ENCODE measurements at places on chromosomes 5 and 9. TPM values are rescaled to one million over a fixed set of nuclear protein-coding genes. Genes with fewer than 3 reads are reported as not detected.

Gene C8G
- 1.1 TPM for total RNA-seq

Gene GRIN3A
- 0.81 TPM for total RNA-seq

Gene ANXA6
- total RNA-seq: 202 TPM

Gene C5orf52
- not detected for total RNA-seq

Gene NTMT1
- 66.7 TPM for total RNA-seq

Gene GARIN3
- total RNA-seq: not detected

Gene PCDHA12
- total RNA-seq: not detected

Gene CDKN2B-AS1
- total RNA-seq: not detected

DNA sequence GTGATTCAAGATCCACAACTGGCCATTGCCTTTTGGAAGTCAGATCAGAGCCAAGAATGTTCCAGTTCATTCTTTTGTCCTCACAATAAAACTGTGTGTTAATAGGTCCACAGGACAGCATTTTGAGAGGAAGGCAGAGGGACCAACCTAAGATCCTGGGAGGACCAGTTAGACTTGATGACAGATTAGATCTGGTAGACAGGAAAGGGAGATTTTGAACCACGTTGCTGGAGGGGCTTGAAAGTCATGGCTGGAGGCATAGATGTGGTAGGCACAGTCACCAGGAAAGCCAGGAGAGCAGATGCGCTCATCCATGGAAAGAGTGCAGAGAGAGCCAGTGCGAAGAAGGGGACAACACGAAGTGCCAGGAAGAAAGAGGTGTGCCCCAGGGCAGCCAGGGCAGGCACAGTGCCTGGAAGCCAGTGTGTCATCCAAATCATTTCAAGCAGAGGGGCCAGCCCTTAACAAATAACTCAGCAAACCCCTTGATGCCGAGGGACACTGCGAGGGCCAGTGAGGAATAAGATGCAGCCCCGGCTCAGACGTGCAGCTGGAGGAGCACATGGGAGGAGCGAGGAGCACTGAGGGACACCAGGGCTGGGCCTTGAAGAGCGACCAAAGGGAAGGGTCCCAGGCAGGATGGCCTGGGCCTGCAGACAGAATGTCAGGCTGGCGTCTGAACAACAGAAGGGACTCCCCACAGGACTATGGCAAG, 12.8 kb upstream of the SLC2A8 start:
- no peak for DNase-seq

DNA sequence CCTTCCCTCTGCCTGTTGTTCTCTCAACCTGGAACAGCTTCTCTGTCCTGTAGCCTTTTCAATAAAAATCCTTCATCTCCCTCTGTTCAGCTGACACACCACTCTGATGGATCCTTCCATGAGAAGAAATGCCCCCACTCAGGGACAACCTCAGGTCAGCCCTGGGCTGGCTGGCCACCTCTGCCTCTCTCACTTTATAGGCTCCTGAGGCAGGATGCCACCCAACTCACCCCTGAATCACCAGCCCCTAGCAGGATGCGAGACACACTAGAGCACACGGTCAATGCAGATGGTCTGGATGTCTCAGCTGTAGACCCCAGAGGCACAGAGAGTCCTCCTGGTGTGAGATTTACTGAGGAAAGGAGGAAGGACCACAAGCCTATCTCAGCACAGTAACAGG, 93.8 kb downstream of the GABBR2 start:
- DNase-seq: no peak

DNA sequence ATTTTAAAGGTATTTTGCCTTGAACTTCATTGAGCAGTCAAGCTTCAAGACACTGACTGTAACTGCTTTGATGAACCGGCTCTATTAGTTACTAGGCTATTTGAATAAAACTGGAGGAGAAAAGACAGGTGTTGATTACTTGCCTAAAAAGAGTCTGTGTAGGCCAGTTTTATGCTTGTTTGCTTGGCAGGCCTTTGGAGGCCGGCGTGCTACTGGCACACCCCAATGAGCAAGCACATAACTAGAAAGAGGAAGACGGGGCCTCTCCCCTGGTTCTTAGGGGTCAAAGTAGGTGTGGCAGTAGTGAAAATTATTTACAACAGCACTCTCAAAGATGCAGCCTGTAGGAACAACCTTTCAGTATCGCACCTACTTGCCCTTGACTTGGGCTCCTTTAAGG, 2.1 kb upstream of the ZFR start:
- DNase-seq: no peak

- no peak for DNase-seq
These were observed 5.7 kb upstream of the PCYOX1L start for GRCh38 chr5:149352169-149352568.

DNA sequence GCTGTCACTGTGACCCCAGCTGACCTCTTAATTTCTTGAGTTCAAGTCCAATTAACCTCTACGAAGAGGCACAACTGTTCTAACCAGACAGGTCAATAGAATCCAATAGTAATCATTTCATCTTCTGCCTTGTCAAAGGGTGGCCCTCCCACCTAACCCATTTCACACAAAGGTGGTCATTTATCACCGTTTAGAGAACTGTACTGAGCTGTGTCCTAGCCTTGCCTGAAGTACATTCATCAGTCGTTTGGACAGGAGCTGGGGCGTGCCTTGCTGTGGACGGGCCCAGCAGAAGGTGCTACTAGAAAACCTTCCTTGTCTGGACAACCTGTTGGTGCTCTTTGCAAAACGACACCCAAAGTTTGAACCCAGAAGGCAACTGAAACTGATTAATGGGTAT, 605.4 kb downstream of the ISL1 start:
- no peak for DNase-seq

GRCh38 chr5:68456756-68457217, 241.2 kb downstream of the PIK3R1 start:
- no peak for DNase-seq

GRCh38 chr9:124394596-124394995, 20.6 kb downstream of the PSMB7 start:
- DNase-seq: no peak

- DNase-seq: no peak
These were observed 122.9 kb upstream of the TAF11L2 start for GRCh38 chr5:17374973-17375742.

- DNase-seq: no peak
These were observed 63.6 kb downstream of the CCDC192 start for GRCh38 chr5:127766676-127767335.

DNA sequence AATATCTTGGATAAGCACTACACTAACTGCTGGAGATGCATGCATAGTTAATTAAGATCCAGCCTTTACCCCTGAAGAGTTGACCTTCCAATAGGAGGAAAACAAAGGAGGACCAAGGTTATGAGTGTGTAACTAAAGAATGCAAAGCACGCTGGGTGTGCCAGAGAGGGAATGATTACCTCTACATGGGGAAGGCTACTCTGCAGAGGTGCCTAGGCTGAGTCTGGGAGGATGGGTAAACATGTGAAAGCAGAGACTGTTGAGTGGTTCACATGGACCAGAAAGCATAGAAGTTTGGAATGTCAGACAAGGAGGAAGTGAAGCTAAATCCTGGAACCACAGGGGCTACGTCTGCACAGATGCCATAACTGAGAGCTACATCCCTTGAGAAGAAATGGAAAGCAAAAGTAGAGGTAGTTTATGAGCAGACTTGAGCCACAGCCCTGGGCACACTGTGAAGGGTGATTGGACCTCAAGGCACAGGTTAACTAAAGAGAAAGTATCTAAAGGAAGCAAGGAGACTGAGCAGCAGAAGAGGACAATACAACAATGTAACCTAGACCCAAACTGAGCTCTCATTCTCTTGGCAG, 176.2 kb downstream of the DENND1A start:
- DNase-seq: no peak

GRCh38 chr5:149011084-149011483, 51.8 kb downstream of the SH3TC2 start:
- DNase-seq: no peak

GRCh38 chr5:132663771-132664695, 6.1 kb downstream of the IL13 start:
- DNase-seq: no peak

- no peak for DNase-seq
These were observed 239.0 kb upstream of the ST8SIA4 start for GRCh38 chr5:101142102-101142501.

GRCh38 chr5:154583671-154584177, 105.7 kb upstream of the HAND1 start:
- no peak for DNase-seq

- DNase-seq: no peak
These were observed 49.5 kb downstream of the JAKMIP2 start for GRCh38 chr5:147733075-147733474.

DNA sequence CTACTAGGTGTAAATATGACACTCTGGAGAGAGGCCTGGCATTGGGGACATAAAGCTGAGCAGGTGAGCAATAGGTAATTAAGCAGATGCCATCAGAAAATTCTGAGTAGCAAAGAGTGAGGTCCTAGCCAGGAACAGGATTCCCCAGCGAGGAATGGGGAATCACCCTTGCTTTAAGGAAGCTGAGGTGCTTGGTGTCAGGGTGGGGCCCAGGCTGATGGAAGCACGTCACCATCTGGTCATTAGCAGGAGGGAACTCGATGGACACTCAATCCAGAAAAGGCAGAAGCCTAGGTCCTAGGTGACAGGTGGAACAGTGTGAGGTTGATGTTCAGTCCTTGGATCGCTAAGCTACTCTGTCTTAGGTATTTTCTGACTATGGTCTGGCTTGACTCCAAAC, 562.7 kb upstream of the DAP start:
- DNase-seq: no peak

DNA sequence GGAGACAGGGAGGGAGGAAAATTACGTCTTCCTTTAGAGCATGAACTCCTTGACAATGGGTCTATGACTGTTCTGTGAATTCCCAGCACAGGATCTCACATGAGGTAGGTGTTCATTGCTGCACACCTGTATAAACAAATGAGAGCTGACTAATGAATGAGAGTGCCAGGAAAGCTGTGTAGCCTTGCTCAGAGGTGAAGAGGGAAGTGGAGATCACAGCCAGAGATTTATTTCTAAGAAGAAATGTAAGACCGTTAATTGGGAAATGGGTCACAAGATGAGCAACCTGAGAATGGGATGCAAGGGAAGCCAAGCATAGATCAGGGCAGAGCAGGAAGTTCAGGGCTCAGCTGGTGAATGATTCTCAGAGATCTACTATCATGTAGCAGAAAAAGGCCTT, 295.1 kb downstream of the CDK5RAP2 start:
- no peak for DNase-seq

GRCh38 chr5:173329491-173330337, 1.5 kb upstream of the STC2 start:
- DNase-seq: no peak

- DNase-seq: no peak
These were observed 10.9 kb downstream of the AK1 start for GRCh38 chr9:127866535-127866934.

DNA sequence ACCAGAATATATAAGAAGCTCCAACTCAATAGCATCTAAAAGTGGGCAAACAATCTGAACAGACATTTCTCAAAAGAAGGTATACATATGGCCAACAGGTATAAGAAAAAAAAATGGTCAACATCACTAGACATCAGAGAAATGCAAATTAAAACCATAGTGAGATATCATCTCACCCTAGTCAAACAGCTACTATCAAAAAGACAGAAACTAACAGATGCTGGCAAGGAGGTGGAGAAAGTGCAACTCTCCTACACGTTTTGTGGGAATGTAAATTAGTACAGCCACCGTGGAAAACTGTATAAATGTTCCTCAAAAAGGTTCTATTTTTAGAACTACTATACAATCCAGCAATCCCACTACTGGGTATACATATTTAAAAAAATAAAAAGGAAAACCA, 199.9 kb upstream of the SMC2 start:
- DNase-seq: no peak

DNA sequence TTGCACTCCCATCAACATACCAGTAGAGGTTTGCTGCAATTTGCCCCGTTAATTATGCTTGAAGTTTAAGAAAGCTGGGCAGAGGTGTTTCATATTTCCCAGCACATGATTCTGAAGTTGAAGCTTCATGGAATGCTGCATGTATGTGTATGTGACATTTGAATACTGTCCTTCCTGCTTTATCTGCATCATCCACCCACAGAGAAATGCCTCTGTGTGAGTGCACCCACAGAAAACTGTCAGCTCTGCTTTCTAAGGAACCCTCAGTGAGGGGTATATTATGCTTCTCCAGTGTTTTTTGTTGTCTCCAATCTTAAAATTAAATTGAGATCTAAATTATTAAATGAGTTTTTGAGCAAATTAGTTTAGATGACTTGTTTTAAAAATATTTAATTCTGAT, 358.1 kb upstream of the PIK3R1 start:
- no peak for DNase-seq

GRCh38 chr5:54663866-54664265, 146.3 kb downstream of the SNX18 start:
- DNase-seq: peak; percentile 49

- DNase-seq: no peak
These were observed 11.1 kb downstream of the IL33 start for GRCh38 chr9:6226696-6227095.

DNA sequence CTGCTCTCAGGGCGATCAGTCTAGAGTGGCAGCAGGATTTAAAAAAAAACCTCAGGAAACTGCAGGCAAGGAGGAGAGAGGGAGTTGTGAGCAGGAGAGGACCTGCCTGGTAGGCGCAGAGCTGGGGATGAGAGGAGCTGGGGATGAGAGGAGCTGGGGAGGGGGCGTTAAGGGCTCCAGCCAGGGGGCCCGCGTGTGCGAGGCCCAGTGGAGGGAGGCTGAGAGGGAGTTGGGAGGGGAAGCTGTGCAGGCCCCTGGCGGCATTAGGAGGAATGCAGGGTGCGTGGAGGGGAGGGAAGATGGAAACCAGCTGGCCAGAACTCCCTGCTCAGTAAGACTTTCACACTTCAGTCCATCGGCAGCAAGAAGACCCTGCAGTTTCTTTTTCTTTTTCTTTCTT, 45.2 kb upstream of the HMCN2 start:
- no peak for DNase-seq

DNA sequence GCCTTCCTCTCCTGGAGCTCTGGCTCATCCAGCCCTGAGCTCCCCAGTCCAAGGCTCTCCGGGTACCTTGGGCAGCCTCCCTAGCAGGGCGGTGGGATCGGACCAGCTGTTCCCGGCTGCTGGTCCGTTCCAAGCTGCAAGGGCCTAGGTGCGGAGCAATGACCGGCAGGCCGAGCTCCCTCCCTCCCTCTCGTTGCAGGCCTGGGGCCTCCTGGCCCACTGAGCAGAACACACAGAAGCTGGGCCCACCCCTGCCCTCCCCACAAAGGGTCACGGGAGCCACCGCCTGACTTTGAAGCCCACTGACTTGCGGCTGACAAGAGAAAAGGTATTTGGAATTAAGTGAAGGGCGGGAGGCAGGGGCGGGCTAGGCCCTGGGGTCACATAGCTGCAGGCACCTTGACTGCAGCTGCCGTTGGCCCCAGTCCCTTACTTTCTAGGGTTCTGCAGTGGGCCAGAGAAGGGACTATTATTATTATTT, 104.7 kb upstream of the IER5L start:
- DNase-seq: no peak

- no peak for DNase-seq
These were observed 22.3 kb downstream of the LIFR start for GRCh38 chr5:38534156-38534453.

GRCh38 chr9:103811462-103811861, 282.6 kb upstream of the SMC2 start:
- no peak for DNase-seq

- no peak for DNase-seq
These were observed 129.6 kb downstream of the KCNIP1 start for GRCh38 chr5:170633235-170634081.

GRCh38 chr5:153903321-153903720, 135.4 kb downstream of the FAM114A2 start:
- no peak for DNase-seq

Measured in Right ventricle myocardium superior (tissue), 1 donor.